ENCODE measurements at places on chromosomes 7 and 10.

DNA sequence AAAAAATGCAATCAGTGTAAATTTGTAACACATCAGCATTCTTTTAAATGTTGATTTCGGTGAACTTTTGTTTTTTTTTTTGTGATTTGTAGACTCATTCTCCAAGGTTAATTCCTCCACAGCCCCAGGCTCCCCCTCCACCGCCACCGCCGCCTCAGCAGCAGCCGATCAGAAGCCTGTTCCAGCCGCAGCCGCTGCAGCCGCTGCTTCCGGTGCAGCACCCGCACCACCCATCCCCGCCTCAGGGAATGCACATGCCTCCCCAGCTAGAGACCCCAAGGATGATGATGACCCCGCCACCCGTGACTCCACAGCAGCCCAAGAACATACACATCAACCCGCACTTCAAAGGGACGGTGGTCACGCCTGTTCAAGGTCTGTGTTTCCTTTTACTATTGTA lies 66.6 kb downstream of the RBM33 start:
- no peak for DNase-seq

- peak; percentile 59 for DNase-seq
Measured at GRCh38 chr7:90955641-90956207, 308.5 kb upstream of the FZD1 start.

- peak; percentile 68 for DNase-seq
Measured at GRCh38 chr10:73997461-73997786, 492 bp upstream of the VCL start.

DNA sequence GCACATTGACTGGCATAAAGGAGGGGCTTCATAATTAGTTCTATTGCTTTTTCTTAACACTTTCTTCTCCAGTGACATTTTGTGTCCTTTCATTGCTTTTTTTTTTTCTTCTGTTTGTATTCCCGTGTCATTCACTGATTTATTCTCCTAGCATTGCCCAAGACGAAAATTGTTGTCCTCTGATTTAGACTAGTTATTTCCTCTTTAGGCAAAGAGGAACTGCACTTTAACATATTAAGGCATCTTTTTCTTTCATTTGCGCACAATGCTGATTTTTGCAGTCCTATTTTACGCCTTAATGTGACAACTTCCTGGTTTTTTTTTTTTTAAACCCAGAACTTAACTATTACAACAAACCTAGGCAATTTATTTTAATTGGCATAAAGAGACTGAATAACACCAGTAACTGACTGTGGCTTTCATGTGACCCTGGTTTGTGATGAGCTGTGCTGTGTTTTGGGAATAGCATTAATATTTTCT lies 39.7 kb downstream of the ARID5B start:
- no peak for DNase-seq

DNA sequence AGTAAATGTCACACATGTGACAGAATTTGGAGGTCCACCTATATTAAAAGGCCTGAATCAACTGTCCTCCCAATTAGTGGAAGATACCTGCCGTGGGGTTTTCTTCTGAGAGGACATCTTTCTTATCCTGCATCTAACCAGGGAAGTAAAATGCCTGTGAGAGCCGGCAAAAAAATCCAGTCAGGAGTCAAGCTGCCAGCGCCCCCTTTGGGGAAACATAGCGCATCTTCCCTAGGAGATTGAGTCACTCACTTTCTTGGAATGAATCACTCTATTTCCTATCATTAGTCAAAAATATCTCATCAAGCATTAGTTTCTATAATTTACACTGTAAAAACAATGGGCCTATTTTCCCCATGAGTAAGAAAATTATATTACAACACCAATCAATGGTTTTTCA lies 66.4 kb upstream of the ANK3 start:
- DNase-seq = no peak

- no peak for DNase-seq
Measured at GRCh38 chr7:111855161-111855841, 293.0 kb upstream of the IMMP2L start.

DNA sequence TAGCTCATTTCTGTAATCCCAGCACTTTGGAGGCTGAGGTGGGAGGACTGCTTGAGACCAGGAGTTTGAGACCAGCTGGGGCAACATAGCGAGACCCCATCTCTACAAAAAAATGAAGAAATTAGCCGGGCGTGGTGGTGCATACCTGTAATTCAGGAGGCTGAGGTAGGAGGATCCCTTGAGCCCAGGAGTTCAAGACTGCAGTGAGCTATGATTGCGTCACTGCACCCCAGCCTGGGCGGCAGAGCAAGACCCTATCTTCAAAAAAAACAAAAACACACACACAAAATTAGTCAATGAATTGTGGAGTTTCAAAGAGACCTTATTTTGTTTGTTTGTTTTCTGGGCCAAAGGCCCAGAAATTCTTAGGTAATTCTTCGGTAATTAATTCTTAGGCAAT lies 110.0 kb downstream of the CUX1 start:
- DNase-seq = no peak

- DNase-seq = no peak
Measured at GRCh38 chr7:54846273-54846672, 87.3 kb upstream of the SEC61G start.

DNA sequence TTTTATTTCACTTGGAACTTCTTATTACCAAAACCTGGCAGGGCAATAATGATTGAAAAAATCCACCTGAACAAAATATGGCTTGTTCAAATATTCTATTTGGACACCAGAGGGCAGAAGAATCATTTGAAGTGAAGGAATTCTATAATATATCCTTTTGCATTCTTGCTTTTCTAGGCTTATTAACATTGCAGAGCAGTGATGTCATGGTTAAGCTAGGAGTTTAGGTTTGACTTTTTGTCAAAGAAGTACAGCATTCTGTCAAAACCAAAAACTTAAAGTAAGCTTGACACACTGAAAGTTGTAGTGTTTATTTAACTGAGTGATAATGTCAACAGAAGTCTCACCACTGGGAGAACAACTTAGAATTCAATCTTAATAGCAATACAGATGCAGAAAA lies 156.0 kb downstream of the SEMA3D start:
- DNase-seq = no peak

GRCh38 chr7:109611656-109612055 lies 1042.0 kb downstream of the DNAJB9 start:
- no peak for DNase-seq

DNA sequence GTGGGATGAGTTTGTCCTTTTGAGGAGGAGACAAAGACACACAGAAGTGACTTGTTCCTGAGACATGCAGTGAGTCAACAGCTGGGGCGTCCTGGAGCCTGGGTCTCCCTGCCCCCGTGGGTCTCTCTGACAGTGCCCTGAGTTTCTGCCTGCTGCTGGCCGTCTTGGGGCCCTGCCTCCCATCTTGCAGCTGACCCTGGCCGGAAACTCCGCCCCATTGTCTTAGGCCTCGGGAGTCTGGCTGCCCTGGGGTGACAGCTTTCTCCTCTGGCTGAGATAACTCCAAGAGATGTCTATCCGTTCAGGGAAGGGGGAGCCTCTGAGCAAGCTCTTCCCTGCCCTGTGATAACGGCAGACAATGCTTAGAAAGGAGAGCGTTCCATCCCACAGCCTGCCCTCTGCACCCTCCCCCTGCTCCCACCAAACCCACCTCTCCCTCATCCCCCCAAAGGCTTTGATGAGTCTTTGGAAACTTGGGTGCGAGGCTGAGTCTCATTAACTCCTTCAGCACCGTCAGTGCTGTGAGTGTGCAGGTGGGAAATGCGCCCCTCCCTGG lies 69.5 kb upstream of the PODXL start:
- no peak for DNase-seq

DNA sequence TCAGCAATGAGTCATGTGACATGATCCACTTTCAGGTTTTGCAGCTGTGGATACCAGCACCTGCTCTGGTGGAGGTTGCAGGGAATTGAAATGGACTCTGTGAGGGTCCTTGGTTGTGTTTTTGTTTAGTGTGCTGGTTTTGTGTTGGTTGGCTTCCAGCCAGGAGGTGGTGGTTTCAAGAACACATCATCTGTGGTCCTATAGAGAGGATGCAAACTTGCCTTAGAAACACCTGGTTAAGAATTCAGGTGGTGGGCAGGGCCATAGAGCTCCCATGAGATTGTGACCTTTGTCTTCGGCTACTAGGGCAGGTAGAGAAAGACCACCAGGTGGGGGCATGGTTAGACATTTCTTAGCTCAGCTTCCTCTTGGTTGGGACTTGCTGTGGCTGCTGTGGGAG lies 59.2 kb upstream of the CYP2C9 start:
- no peak for DNase-seq

- no peak for DNase-seq
Measured at GRCh38 chr7:6392712-6393666, 54.8 kb downstream of the DAGLB start.

- DNase-seq = no peak
Measured at GRCh38 chr7:78499971-78500370, 701.4 kb downstream of the PHTF2 start.

DNA sequence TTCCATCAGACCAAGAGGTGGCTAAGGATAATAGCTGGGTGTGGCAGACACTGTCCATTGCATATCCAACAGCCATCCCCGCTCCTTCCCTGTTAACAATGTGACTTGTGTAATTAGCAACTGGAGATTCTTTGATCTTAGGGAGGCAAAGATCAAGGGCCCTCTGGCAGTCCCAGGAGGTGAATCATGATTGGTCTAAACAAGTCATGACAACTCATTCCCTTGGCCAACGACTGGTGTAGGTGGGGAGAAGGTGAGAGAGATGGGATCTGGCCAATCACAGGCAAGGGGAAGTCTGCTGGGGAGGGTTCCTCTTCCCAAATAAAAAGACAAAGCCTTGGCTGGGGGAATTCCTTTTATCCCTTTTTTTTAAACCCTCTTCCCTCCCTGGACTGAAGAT lies 46.2 kb upstream of the COMTD1 start:
- DNase-seq = no peak

All from NCI-H510A (cell line).